ENCODE measurements at places on chromosomes 3 and 15.
A peak's percentile ranks its signal among the peaks of the same experiment; 100 is the strongest.

GRCh38 chr15:34837246-34838016 is 42.1 kb upstream of the ACTC1 start:
- DNase-seq: no peak

GRCh38 chr3:37321377-37321781 is 147.0 kb upstream of the LRRFIP2 start:
- no peak for DNase-seq

DNA sequence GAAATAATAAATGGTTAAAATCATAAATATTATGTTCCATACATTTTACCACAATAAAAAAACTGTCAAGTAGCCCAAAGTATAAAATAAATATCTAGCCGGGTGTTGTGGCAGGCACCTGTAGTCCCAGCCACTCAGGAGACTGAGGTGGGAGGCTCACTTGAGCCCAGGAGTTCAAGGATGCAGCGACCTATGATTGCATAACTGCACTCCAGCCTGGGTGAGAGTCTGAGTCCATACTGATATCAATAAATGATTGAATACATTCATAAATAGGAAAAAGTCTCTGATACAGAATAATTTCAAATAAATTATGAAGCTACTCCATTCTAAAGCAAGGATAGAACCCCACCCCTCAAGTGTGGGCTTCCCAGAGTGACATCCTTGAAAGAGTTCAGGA is 68.5 kb upstream of the GATA2 start:
- DNase-seq: no peak

GRCh38 chr3:151593928-151594327 is 133.1 kb upstream of the IGSF10 start:
- DNase-seq: no peak

DNA sequence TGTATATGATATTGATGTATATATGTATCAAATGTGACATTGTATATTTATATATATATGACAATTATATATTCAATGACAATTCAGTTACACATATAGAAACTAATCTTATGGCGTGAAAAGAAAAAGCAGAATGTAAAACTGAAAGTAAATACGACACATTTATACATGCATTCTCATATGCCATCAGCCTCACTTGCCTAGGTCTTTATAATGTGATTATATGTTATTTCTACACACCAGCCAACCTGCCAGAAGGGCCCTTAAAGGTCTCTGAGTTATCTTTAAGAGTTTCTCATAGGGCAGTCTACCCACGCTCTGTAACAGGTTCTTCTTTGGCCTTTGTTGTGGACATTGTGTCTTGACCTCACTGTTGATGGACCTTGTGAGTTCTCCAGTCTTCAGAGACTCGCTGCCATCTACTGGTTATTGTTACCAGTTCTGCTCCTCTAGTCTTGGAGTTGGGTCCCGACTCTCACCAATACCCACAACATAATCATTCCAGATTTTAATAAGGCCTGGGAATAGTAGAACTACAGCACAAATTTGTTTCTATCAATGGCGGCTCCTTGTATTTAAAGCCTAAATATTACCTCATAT is 371.5 kb upstream of the GOLIM4 start:
- DNase-seq: no peak

DNA sequence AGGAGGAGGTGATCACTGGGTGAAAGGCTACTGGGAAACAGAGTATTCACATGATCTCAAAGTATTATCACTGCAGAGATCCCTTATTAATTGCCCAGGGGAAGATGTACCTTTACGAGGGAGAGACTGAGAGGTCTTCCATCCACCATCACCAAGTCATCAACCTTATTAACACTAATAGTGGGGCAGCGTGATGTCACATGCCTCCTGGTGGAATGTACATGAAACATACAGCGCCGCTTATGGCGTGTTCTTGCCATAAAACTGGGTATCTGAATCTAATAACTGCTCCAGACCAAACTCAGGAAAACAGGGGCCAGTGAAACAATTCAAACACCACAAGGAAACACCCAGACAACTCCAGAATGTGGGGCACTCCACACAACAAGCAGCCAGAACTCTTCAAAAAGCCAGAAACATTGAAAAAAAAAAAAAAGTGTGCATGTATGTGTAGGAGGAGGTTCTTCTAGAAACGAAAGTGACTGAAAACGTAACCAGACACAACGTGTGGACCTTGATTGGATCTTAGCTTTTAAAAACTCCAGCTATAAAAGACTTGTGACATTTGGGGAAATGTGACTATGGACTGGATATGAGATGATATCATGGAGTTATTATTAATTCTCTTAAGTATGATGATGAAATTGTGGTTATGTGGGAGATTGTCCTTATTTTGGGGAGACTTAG is 4.6 kb downstream of the STIMATE start:
- no peak for DNase-seq

DNA sequence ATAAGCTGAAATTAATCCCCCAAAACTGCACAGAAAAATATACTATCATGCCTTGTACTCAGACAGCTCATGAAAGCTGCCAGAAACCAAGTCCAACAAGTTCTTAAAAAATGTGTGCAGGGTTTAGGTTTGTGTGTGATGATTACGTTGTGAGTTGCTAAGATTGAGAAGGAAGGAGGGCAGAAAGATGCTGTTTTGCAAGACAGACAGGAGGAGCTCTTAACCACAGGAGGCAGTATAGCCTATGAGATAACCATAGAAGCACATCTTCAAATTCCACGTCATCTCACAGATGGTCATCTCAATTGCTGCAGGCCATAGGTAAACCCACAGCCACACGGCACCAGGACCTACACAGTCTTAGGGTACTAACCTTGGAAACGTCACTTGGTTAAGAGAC is 191.9 kb downstream of the STT3B start:
- no peak for DNase-seq

GRCh38 chr3:115627180-115628074 is 4.1 kb downstream of the GAP43 start:
- no peak for DNase-seq

DNA sequence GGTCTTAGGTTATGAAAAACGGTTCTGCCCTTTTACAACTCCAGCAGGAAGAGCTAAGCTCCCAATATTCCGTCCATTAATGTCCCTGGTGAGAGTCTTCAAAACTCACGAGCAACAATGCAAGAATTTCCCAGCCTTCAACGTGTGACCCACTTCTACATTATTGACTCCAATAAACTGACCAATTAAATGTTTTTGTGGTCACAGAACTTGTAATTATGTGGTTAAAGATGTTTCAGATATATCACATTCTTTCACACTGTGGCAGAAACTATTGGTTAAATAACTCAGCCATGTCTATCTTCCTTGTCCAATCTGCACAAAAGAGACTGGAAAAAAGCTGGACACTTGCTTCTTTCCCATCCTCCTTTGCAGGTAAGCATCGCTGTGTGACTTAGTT is 286.6 kb upstream of the ADAMTS9 start:
- DNase-seq: no peak

GRCh38 chr15:52808996-52809395 is 18.9 kb upstream of the ONECUT1 start:
- no peak for DNase-seq

- DNase-seq: peak; percentile 58
Observed at GRCh38 chr3:177705976-177706823, 508.9 kb upstream of the TBL1XR1 start.

GRCh38 chr15:31214864-31215489 is 111.7 kb upstream of the KLF13 start:
- DNase-seq: no peak

DNA sequence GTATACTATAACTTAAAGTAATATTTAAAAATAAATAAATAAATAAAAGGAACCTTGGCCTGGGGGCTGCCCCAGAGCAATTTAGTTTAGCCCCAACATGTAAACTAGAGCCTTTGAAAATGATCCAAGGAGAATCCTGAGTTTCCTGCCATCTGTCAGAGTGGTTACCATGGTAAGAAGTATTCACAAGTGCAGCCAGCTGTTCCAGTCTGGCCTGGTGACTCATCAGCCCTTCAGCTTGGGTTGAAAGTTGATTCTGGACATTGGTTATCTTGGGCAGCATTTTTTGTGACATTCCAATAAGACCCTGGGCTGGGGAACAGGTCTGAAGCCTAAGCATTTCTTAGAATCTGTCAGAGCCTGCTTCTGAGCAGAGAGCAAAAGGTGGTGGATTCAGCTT is 72.7 kb upstream of the LRTM1 start:
- no peak for DNase-seq

GRCh38 chr15:89039142-89039541 is 49.1 kb upstream of the ABHD2 start:
- no peak for DNase-seq

DNA sequence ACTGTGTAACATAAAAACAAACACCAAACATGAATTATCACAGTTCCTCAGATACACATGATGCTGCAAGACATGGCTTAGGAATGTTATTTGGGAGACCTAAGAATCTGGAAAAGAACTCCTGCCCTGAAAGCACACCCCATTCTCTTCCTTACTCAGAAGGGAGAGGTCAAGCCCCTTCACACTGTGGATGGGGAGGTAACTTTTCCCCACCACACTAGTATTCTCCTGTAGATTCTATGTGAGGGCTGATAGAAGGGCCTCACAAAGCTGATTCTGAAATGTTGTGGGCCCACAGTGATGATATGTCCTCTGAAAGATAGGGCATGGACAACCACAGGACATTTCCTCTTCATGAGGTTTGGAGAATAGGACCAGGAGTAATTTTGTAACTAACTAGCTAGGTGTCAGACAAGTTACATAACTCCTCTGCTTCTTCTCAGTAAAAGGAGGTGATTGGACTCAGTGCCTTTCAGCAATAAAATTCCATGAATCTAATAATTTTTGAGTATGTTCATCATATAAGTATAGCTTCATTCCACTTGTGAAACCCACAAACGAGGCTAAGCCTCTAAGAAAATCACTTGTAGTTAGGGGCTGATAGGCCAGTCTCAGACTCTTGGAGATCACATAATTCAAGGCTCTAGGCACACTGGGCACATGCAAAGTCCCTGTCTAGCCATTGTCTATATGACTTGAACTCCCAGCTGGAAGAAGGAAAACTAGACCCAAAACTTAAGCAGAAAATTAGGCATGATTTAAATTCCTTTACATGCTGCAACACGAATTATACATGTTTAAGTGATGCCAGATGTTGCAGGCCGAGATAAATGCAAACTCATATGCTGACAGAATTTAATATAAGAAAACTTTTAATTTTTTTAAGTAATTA is 7.5 kb downstream of the PTX3 start:
- no peak for DNase-seq

- no peak for DNase-seq
Observed at GRCh38 chr3:142586803-142587406, 8.4 kb upstream of the ATR start.

- no peak for DNase-seq
Observed at GRCh38 chr3:51535146-51536019, 3.1 kb upstream of the RAD54L2 start.

- no peak for DNase-seq
Observed at GRCh38 chr3:52623234-52623792, 62.4 kb downstream of the PBRM1 start.
